ENCODE measurements at places on chromosomes 3 and 15.

- no peak for DNase-seq
Measured at GRCh38 chr3:118102737-118103136, 931.9 kb downstream of the IGSF11 start.

GRCh38 chr3:190519886-190520285 is 6.0 kb downstream of the IL1RAP start:
- no peak for DNase-seq

DNA sequence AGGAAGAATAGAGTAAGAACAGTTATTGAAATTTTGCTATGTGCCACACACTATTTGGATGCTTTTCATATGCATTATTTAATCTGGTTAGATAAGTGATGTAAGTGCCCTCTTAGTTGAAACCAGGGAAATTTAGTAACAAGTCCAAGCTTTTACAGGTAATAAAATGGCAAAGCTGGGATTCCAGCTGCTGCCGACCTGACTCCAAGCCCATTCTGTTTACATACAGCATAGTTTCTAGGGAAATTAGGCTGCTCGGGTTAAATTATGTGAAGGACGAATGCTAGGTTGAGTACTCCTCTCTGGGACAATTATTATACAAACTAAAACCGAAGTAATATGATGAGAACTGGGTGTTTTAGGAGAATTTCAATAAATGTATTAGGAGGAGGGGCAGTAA is 38.7 kb upstream of the FAH start:
- DNase-seq, result no peak

- DNase-seq, result no peak
Measured at GRCh38 chr3:98807011-98807410, 43.9 kb downstream of the ST3GAL6 start.

- DNase-seq, result no peak
Measured at GRCh38 chr3:70010346-70010745, 10.8 kb downstream of the SAMMSON start.

GRCh38 chr15:78050441-78050809 is 27.1 kb downstream of the TBC1D2B start:
- no peak for DNase-seq

GRCh38 chr3:15743587-15744009 is 54.2 kb downstream of the ANKRD28 start:
- no peak for DNase-seq

DNA sequence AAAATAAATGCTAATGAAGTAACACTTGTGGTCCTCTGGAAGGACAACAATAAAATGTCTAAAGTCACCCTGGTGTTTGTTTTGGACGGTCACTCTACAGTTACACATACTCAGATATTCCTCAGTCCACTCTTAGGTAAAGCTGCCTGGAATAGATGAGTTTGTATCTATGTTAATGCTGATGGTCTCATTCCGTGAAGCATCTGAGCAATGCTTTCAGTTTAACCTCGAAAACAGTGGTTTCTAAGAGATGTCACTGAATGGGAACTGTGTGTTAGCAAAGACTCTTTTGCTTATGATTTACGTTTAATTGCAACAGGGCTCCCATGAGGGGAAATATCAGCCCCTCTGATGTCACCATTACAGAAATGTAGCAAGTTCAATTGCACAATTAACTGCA is 49.1 kb downstream of the FBN1 start:
- DNase-seq, result no peak

GRCh38 chr15:66252685-66253417 is 699 bp downstream of the MEGF11 start:
- peak; percentile 22 for DNase-seq

DNA sequence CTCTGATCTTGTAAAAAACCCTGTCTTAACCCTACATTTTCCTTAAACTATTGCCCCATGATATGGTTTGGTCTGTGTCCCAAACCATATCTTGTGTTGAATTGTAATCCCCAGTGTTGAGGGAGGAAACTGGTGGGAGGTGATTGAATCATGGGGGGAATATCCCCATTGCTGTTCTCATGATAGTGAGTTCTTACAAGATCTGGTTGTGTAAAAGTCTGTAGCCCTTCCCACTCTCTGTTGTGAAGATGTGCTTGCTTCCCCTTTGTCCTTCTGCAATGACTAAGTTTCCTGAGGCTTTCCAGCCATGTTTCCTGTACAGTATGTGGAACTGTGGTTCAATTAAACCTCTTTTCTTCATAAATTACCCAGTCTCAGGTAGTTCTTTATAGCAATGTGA is 881.4 kb downstream of the DIPK2A start:
- DNase-seq, result no peak

DNA sequence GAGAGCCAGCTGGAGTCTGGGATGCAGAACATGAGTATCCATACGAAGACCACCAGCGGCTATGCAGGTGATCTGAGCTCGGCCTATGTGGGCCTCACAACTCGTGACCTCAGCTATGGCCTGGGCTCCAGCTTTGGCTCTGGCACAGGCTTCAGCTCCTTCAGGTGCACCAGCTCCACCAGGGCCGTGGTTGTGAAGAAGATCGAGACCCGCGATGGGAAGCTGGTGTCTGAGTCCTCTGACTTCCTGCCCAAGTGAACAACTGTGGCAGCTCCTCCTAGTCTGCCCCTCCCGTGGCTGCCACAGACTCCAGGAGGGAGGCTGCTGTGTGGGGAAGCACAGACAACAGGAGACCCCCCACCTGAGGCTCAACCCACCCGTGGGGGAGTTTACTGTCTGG is 3.6 kb upstream of the KPNA4 start:
- DNase-seq, result no peak

- DNase-seq, result no peak
Measured at GRCh38 chr15:63452552-63453136, 51.7 kb upstream of the USP3 start.

GRCh38 chr3:170418422-170419398 is at the start of gene CLDN11:
TSS of gene CLDN11 (plus strand) at chr3:170418868. CDS start at chr3:170419067, 199 bp downstream.
- peak; percentile 58 for DNase-seq

DNA sequence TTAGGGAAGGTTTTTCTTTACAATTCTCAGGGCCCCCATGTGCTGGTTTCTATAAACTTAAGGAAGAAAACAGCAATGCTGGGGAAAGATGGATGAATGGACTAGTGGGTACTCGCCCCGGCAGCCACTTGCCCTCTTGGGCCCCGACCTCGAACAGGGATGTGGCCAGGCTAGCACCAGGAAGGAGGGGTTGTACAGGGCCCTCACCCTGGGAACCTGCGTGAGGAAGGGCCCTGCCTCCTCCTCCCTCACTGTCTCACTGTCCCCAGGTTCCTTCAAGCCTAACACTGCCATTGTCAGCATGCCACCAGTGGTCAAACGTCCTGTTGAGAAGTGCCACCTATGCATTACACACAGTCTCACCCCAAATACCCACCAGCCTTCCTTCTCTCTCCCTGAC is 9.1 kb downstream of the ADAMTS17 start:
- DNase-seq, result no peak

- no peak for DNase-seq
Measured at GRCh38 chr15:93523481-93523880, 434.5 kb upstream of the RGMA start.

Measured in uterus (tissue), 4 donors.